Mucosa of descending colon (tissue), 3 donors: ENCODE measurements at places on chromosomes 16 and 17.

- DNase-seq, result no peak
Measured at GRCh38 chr17:39018267-39019134, 51.3 kb upstream of the FBXO47 start.

GRCh38 chr16:17024514-17024913 lies 446.2 kb downstream of the XYLT1 start:
- no peak for DNase-seq

- no peak for DNase-seq
Measured at GRCh38 chr17:64161380-64162176, 31.6 kb upstream of the ERN1 start.

DNA sequence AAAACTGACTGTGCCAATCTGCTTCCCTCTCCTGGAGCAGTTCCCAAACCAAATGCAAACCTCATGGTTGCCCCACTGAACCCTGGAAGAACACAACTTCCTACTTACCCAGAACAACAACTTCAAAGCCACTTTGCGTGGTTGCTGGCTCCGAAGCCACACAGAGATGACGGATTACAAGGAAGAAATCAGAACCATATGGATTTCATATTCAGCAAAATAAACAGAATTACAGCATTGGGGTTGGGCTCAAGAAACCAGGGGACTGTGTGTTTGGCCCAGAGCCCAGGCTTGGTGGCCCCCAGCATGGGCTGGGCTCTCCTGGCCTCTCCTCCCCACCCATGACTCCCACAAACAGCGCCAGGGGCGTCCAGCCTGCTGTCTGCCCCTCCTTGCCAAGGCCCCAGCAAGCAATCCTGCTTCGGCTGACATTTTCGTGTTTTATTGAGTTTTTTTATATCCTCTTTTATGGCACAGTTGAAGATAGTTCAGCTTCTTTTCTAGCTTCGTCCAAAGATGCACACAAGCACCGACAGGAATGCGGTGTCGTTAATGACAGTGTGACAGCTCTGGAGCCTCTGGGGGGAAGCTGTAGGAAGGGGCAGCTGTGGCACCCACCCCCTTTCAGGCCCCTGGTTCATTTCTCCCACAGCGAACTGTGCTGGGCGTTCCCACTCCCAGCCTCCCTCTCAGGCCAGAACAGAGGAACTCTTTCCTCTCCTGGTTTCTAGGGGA lies 137.1 kb downstream of the GAS7 start:
- DNase-seq, result no peak

- no peak for DNase-seq
Measured at GRCh38 chr16:77297996-77298395, 98.8 kb downstream of the SYCE1L start.

- peak; percentile 50 for DNase-seq
Measured at GRCh38 chr17:83098241-83099085, 19.1 kb downstream of the METRNL start.

DNA sequence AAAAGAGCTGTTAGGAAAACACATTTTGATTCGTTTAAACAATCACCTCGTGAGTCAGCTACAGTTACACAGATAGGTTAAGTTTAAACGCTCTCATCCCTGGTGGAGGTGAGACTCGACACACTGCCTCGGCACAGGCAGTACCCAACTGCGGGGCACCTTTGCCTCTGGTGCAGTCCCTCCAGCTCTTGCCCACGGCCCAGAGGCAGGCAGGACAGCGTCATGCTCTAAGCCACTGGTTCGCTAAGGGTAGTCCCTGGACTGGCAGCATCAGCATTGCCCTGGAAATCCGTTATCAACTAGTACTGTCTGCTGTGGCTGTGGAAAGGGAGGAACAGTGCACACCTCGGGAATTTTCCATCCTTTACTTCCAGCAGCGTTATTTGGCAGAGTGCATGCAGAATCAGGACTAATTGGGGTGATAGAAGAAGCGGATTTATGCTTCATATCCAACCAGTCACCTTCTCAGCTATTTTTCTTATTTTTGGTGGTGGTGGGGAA lies 3.7 kb upstream of the PIK3R6 start:
- no peak for DNase-seq

GRCh38 chr16:23670137-23670776 lies 8.4 kb upstream of the PLK1 start:
- no peak for DNase-seq

DNA sequence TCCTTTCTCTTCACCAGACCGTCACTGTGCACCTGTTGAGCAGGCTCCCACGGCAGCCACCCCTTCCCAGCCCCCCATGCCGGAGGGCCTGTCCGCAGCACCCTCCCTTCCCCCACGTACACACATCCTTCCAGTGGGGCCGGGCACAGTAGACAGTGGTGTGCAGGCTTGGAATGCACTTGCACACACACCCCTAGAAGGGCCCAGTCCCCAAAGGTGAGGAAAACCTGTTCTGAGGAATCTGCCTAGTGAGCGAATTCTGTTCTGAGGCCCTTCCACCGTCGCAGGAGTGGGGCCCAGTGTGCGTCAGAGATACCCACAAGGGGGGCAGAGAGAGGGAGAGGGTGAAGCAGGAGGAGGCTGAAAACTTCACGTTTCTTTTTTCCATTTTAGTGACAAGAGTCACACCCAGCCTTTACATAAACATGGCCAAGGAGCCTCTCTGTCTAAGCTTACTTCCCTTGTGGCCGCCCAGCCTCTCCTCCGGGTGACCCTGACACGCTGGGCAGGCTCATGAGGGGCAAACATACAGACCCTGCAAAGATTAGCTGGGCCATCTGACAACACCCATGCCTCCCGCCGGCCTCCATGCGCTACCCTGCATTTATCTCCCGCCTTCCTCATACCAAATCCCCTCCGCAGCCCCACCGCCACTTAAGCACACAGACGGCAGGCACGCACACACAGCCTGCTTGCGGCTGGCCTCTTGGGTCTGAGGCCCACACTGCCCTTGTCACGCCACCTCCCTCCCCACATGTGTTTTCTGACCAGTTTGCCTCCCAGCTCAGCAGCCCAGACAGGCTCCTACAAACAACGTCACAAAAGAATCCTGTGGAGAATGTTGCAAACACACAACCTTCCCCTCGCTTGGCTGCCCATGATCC lies 1.8 kb downstream of the ZBTB4 start:
- peak; percentile 56 for DNase-seq

DNA sequence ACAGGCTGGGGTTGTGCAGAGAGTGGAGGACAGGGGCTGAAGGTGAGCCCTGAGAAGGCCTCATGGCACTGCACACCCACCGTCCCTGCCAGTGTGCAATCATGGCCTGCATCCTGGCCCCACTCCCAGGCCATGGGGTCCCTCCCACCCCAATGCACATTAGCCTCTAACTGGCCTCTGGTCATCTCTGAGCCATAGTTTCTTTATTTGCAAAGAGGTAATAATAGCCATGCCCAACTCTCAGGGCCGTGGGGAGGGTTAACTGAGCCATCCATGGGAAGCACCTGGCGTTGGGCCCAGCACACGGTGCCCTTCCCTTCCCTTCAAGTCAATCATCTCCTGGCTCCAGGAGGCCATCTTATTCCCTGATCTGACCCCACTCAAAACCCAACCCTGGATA lies 10.8 kb upstream of the ITGA3 start:
- peak; percentile 49 for DNase-seq

DNA sequence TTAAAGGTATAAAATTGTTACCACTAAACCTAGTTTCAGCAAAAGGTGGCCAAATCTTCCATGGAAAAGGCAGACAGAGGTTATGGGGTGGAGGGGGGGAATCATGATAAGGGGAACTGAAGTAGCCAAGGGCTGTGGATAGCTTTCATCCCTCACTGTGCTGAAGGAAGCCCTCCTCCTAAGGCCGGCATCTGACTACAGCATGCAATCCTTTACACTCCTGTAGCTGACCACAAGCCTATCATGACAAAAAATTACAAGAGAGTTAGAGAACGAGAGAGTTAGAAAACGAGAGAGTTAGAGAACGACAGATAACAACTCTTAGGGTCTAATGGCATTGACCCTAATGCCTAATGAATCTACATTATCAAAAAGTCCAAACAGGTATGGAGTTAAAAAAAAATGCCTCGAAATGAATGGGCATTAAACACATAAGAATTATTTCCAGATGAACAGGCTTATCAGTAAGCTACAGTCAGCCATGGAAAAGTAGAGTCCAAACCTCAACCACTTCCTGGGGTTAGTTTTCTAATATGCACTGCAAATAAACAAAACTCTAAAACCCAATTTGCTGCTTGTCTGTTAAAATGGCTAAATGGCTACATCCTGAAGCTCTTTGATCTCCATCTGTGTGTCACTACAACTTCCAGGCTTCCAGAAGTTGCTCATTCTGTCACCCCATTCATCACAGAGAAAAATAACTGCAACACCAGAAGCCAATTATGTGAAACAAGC lies 29.7 kb downstream of the DUSP14 start:
- DNase-seq, result no peak

DNA sequence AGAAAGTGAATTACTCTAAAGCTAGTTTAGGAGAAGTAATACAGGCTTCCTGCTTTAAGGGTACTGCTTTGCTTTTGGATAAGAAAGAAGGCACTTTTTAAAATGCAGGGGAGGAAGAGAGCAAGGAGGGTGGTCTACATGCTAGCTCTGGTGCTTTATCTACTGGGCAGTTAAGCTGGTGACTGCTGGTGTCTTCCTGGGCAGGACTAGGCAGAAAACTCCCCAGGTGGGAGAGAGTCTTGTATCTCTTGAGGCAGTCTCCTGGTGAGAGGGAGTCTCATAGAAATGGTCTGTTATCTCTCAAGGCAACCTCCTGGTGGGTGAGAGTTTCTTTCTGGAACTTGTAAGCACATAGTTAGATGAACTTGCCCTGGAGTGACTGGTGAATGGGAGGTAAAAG lies 953.9 kb upstream of the GOT2 start:
- DNase-seq, result no peak

DNA sequence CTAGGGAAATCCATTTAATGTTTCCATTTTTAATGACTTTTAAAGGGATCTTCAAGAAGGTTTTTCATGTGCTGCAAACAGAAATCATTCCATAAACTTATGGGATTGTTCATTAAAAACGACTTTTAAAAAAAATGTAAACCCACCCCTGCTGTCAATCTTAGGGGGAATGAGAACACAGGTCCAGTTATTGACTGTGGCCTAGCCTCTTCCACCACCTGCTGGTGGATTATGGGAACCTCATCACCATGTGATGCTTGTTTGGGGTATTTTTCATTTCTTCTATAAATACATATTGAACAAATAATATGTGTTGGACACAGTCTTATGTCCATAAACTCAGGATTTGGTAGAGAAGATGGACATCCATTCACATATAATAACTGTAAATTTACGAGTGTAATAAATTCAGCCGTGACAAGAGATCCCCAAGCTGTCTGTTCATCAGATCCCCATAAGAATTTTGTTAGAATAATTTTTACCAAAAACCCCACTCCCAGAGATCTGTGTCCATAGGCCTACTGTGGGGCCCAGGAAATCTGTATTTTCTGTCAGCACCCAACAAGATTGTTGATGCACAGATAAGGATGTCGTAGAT lies 42.0 kb upstream of the TMC5 start:
- DNase-seq, result no peak

- DNase-seq, result no peak
Measured at GRCh38 chr16:27301236-27301861, 12.4 kb upstream of the IL4R start.

DNA sequence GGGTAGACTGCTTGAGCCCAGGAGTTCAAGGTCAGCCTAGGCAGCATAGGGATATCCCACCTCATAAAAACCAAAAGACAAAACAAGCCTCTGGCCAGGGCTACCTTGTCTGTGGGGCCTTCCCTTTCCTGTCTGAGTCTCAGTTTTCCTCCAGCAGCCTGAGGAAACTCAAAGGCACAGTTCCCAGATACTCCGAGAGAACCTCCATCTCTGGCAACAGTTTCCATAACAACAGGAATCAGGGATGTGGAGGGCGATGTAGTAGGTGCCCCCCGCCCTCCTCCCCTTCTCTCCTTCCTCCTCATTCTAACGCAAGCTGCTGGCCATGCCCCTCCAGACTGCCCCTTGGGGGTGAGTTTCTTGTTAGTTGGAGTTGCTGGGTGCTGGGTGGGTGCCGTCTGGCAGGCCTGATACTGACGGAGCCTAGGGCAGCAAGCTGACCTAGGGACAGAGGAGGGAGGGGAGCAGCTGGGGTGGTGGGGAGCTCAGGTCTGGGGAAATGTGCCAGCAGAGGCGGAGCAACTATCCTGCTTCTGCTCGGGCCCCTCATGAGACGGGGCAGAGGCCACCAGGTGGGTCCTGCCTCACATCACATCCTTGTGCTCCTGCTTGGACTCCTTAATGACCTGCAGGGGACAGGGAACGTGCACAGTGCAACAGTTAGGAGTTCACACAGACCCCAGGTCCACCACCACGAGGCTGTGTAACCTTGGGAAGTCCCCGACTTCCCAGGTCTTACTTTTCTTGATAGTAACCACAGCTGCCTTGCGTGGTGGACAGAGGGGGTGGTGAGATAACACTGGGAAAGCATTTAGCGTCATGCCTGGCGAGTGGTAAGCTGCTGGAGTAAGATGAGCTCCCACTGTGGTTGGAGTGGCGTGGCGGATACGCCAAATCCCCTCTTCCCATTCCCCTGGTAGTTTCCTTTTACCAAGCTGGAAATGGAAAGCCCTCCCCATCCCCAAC lies 7.8 kb upstream of the EFTUD2 start:
- no peak for DNase-seq

DNA sequence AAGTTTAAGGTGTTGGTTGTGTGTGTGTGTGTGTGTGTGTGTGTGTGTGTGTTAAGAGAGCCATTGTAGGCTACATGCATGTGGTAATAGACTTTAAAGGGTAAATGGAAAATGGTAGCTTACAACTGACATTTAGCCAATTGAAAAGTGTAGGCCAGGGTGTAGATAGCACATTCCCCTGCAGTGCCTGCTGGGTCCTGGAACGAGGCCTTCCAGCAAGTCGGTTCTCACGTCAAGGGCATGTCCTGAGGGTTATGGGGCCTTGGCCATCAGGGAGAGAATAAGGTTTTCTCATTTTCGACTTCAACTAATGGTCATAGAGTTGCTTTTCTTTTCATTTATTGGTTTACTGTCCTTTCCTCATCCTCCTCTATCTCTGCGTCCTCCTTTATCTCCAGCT lies 65.1 kb downstream of the RPTOR start:
- no peak for DNase-seq

DNA sequence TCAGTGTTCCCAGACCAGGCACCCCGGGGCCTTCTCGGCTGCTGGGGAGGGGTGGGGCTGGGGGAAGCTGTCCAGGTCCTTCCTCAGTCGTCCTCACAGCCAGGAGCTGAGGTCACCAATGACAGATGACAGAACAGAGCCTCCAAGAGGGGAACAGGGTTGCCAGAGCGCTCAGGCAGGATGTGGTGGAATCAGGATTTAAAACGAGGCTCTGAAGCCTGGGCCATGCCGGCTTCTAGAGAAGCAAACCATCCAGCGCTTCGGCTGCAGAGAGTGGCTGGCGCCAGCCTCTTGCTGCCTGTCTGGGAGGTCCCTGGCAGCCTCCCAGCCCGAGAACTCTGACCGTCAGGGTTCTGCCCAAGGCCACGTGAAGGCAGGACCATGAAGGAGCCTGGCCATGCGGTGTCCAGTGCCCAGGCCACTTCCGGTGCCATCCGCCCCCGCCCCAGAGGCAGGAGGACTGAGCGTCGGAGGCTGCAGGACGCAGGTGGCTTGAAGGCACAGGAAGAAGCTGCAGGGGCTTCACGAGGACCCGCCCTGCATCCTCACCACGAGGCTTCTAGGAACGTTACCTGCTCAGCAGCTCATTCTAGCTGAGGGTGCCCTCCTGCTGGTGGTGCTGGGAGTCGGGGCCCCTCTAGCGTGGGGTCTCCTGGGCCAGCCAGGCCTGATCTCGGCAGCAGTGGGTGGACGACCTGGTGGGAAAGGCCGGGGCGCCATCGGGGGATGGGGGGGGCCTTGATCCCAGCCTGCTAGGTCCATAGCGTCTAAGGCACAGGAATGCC lies 78.5 kb downstream of the KLHDC4 start:
- DNase-seq, result no peak
